ENCODE measurements at places on chromosomes 7 and 10. TPM values are rescaled to one million over a fixed set of nuclear protein-coding genes. Genes with fewer than 3 reads are reported as not detected.

DNA sequence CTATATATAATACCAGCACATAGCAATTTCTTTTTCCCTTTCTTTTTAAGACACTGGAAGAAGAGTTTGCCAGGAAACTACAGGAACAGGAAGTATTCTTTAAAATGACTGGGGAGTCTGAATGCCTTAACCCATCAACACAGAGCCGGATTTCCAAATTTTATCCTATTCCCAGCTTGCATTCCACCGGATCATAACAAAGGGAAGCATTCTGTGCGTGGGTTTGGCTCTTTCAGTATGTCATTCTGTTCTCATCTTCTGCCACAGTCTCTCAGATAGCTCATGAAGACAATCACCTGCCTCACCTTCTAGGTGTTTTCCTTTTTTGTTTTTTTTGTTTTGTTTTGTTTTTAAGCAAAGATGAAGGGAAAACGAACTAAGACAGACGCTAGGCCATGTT is 58.6 kb downstream of the SLK start:
- DNase-seq: no peak

Gene MACROH2A2
- 103 TPM for total RNA-seq

Gene COX19
- total RNA-seq: 12.4 TPM

Gene GPR37
- total RNA-seq: 10.5 TPM

- DNase-seq: no peak
Observed at GRCh38 chr10:104043185-104043830, 42.4 kb downstream of the COL17A1 start.

DNA sequence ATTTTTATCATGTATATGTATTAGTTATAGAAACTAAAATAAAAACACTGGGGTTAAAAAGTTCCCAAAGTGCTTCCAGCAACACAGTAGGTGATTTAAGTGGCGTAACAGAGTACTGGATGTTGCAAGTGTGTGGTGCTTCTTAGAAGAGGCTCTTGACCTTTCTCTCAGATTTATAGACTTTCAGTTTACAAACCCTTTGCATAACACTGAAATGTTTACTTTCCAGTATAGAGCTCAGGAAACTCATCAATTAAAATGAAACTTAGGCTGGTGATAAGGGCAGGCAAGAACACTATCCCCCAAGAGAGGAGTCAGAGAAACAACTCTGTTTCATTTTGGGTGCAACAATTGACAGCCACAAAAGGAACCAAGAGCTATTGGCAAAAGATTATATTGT is 27.5 kb upstream of the SMC3 start:
- DNase-seq: no peak

Gene POLL
- 13.1 TPM for total RNA-seq

GRCh38 chr10:76080991-76081390 is 649.6 kb downstream of the LRMDA start:
- peak; percentile 69 for DNase-seq

DNA sequence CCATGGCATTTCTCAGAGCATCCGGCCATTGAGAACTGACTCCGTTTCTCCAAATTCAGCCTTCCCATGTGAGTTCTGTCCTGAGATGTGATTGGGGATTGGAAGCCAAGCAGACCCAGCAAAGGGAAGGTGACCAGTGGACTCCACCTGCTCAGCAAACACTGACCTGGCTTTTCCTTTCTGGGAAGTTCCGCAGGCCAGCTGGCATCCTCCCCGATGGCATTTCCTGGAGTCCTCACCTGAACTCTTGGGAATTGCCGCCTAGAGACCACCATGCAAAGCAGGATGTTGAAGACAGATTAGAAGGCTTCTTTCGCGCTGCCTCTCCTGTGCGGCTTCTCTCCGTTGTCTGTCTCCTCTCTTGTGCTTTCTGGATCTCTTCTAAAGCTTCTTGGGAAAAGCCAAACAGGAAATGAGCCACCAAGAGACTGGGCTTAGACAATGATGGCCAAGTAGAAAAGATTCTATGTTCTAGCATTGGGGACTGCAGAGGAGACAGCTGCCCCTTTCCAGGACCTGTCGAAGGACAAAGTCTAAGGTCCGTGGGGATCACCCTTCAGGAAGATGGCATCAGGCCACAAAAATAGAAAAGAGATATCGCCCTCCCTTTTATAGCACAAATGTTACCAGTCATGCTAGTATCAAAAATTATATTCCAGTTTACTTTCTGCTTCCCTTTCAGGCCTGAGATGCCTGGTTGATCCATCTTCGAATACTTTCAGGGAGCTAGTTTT is 103.7 kb upstream of the INSYN2A start:
- DNase-seq: no peak

DNA sequence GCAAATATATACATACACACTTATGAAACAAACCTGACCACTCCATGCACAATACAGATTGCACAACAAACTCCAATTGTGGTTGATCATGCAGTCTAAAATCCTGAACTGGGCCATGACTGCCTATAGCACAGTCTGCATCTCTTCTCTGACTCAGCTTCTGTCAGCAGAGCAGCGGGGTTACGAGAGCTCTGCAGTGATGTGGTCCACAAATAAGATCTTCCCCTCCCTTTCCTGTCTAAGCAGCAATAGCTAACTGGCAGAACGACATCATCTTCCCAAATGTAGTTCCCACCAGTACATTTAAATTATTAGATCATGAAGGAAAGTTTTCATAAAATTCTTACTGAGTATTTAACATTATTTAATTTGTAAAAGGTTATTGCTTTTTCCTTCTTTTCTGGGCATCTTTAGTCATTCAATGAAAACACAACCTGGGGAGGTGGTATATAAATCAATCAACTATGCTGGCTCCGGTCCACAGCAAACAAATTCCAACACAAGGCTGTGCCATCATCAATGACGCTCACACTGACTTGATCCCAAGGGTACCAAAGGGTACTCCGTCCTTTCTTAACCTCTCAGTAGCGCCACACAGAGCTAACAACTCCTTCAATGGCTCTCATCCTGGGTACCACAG is 17.1 kb downstream of the ARHGAP21 start:
- peak; percentile 89 for DNase-seq

Gene LIPK
- not detected for total RNA-seq

DNA sequence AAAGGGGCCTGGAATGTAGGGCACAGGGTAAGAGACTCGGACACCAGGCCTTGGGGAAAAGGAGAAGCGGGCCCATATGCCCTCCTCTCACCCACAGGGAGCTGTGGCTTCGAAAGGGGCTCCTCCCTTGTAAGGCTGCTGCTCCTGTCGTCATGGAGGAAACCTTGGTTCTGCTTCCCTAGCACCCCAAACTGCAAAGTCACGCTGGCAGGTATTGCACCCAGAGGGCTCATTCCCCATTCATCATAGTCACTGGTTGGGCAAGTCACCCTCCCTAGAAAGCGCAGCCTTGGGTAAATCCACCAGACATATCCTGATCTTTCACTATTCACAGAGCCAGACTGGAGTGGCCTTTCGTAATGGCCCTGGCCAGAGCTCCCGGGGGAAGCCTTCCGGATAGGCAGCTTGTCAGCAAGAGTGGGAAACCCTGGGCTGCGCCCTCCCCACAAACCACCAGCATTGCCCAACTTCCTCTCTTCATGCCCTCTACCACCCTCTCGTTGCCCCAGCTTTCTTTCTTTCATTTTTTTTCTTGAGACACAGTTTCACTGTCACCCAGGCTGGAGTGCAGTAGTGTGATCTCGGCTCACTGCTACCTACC is 121.0 kb downstream of the HIP1 start:
- no peak for DNase-seq

- no peak for DNase-seq
Observed at GRCh38 chr7:104938741-104939390, 75.1 kb upstream of the KMT2E start.

DNA sequence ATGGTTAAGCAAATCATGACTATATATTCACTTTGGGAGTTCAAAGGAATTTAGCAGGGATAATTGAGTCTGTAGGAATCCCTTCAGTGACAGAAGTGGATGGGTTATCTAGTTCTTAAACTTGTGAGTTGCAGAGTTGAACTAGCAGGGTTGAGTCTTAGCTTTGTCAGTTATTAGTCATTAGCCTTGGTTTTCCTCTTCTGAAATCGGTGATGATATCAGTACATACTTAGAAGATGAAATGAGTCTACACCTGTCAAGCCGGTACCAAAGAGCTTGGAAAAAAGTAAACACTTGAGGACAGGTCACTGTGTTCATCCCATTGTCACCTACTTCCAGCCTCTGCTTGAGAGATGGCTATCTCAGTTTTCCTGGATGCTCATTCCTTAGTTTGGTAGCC is 73.5 kb downstream of the BUB3 start:
- peak; percentile 74 for DNase-seq

All from PC-3 (cell line).